ENCODE measurements at places on chromosomes 6 and 20.

DNA sequence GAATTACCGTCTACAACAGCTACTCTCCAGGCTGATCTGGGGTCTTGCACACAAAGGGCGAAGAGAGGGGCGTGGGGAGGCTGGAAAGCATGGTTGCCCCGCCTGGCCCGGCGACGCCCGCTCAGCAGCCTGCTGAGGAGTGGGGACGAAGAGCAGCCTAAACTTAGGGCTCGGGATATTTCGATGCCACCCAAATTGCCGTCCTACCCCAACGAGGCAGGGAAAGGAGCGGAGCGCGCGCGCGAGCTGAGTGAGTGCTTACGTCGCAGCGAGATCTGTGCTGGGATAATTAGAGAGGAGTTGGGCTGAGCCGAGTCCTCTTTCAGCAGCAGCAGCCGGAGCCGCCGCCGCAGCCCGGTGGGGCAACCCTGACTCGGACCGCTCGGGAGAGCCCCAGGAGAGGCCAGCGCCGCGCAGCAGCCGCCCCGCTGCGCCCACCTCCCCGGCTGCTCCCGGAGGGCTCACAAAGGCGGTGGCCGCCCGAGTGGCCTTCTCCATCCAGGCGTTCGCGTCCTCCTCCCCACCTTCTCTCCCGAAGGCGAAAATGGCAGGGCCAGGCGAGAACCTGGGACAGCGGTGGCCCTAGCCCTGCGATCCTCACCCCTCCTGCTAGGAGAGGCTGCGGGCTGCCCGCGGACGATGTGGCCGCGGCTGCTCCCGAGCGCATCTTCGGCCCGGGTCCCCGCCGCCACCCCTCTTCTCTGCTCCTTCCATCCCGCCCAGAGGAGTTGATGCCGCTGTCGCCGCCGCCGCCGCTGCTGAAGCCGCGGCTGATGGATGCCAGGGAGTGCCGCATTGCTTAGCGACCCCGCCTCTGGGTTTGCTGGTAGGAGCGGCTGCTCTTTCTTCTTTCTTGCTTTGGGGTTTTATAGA is at the start of gene CLVS2:
CLVS2 (plus strand) TSS at position 315 of the 873 bp plus-strand sequence. CDS start 1,543 bp downstream, outside the sequence.
- peak; percentile 29 for DNase-seq

DNA sequence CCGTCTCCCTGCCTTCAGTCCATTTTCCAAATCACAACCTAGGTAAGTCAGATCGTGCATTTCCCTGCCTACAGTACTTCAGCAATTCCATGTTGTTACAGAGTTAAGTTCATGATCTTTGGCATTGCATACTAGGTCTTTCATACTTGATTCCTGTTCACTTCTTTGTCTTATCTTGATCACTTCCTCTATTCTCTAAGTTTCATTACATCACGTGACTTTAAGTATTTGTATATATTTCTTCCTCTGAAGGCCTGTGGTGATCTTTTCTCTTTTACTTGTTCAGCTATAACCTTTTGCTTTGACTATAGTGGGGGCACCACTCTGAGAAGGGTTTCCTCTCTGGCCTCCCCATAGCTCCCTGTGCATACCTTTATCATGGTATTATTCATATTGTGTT is 100.2 kb downstream of the TRMT11 start:
- no peak for DNase-seq

DNA sequence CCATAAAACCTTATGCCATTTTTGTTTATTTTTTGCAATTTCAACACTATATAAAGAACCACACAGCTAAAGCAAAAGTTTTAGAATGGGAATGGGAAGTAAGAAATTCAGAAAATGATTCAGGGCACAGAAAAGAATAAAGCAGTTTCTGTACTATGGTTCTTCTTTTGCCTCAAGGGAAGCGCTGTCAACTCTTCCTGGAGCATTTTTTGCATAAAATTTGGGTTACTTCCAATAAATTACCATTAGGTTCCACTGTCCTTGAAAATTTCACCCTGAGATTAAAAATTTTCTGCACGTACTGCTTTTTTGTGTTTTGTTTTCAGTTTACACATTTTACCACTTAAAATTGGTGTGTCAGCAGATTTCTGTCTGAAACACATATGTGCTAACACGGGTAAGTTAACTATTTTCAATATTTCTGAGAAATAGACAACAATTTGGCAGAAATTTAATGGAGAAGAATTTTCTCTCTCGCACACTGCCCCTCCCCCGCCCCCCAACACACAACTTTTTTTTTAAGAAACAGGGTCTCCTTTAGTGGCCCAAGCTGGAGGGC is 79.6 kb downstream of the ADAT2 start:
- DNase-seq = no peak

- DNase-seq = no peak
Observed at GRCh38 chr20:49476016-49476355, 6.5 kb downstream of the KCNB1 start.

GRCh38 chr6:47238456-47238995 is 71.2 kb downstream of the TNFRSF21 start:
- DNase-seq = no peak

- no peak for DNase-seq
Observed at GRCh38 chr6:34384321-34385153, 7.9 kb downstream of the NUDT3 start.

GRCh38 chr6:107418118-107418517 is 41.2 kb downstream of the PDSS2 start:
- DNase-seq = peak; percentile 7

DNA sequence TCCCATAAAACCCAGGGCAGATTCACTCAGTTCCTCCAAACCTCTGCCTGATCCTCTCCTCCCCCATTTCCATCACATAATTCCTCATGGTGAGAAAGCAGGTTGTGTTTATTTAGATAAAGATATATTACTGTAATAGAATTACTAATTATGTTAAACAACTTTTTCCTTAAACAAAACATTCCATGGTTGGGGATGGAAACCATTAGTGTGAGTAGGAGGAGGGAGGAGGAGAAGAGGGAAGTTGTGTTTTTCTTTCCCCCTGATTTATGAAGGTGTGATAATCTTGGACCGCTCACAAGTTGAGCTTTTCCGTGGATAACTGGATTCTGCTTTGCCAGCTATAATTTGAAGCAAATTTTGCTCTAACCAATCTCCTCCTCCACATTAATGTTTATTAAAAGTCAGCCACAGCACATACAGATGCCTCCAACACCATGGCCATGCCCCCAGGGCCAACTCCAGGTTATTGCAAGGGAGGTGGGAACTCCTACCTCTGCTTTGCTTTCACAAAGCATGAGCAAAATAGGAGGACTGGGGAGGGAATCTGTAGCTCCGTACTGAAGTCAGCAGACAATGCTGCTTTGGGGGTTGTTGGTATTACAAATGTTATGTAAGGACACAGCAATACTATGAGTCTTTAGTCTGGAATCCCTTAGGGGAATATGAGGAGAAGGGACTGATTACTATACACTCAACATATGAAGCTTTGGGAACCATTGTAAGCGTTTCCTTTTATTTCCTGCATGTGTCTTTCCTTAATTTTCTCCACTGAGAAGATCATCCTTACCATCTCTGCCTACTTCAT is 542.0 kb downstream of the DHX35 start:
- DNase-seq = no peak

GRCh38 chr20:957544-957943 is 41.4 kb upstream of the ANGPT4 start:
- DNase-seq = no peak

- DNase-seq = no peak
Observed at GRCh38 chr6:158467923-158468322, 92.0 kb upstream of the TMEM181 start.

GRCh38 chr6:153018355-153018754 is 15.8 kb upstream of the MTRF1L start:
- DNase-seq = no peak

GRCh38 chr6:133555685-133556084 is 314.5 kb downstream of the EYA4 start:
- no peak for DNase-seq

DNA sequence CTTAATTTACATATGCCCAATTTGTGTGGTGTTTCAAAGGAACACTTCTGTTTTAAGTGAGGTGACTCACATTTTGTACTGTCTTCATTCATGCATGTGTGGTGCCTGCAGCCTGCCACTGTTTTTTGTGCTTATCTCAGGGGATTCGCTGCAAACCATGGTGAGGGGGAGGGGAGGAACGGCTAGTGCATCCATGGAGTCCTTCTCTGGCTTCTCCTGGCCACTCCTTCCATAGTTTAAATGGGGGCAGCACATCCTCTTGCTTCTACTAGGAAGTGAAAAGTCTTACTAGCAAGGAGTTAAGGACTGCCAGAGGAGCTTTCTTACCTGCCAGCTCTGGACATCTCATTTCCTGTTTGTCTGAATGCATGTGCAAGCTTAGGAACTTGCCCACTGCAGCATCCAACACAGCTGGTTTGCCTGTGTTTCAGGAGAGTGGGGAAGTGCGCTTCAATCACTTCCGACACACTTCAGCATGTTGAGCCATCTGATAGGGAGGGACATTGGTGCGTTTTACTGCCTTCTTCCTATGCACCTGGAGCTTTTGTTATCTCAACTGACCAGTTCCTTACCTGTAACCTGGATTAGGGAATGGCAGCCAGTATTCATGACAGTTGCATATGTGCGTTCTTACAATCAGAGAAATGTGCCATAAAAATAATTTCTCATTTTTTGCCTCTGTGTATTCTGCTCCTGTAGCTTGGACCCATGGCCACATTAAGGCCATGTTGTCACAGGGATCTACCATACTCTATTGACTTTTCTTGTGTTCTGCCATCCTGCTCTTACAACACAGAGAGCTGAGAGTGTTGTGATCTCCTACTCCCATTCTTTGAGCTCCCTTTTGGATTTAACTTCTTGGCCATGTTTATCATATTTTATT is 211.3 kb downstream of the ARID1B start:
- no peak for DNase-seq

- DNase-seq = peak; percentile 8
Observed at GRCh38 chr6:118588626-118589025, 40.5 kb downstream of the PLN start.

DNA sequence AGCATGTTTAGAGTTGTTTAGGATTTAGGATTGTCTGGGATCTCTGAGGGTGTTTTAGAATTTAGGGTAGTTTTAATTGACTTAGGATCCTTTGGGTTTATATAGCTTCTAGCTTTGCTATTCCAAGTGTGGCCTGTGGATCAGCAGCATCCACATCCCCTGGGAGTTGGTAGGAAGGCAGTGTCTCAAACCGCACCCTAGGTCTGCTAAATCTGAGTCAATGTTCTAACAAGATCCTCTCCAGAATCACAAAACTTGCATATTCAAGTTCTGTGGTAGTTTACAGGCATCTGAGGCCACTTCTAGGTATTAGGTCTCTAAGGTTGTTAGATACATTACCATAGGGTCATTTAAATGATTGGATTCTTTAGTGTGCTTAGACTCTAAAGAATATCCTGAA is 48.3 kb downstream of the PRND start:
- no peak for DNase-seq

- DNase-seq = peak; percentile 61
Observed at GRCh38 chr6:53476964-53477363, 67.9 kb downstream of the GCLC start.

GRCh38 chr6:56954403-56955170 is at the start of gene BEND6:
Gene BEND6, plus strand, starts transcription at chr6:56955107. Its CDS starts 26,704 bp downstream, at chr6:56981811.
- peak; percentile 87 for DNase-seq

DNA sequence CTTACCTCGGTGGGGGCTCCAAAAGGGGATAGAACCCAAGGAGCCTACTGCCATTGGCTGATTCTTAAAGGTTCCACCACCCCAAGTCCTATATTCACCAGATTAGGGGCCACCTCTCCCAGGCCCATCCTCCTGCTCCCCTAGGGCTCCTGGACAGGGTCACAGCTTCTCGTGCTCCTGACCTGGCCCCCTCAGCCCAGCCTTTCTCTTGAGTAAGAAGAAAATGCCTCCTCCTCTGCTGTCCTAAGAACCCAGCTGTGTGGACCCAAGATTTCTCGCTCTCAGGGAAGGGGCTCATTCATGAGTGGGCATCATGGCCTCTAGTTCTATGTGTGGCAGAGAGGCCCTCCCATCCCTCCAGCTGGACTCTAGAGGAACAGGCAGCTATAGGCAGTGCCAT is 16.6 kb downstream of the HLA-DPB1 start:
- DNase-seq = no peak

GRCh38 chr6:56515081-56515905 is 127.4 kb downstream of the DST start:
- no peak for DNase-seq

DNA sequence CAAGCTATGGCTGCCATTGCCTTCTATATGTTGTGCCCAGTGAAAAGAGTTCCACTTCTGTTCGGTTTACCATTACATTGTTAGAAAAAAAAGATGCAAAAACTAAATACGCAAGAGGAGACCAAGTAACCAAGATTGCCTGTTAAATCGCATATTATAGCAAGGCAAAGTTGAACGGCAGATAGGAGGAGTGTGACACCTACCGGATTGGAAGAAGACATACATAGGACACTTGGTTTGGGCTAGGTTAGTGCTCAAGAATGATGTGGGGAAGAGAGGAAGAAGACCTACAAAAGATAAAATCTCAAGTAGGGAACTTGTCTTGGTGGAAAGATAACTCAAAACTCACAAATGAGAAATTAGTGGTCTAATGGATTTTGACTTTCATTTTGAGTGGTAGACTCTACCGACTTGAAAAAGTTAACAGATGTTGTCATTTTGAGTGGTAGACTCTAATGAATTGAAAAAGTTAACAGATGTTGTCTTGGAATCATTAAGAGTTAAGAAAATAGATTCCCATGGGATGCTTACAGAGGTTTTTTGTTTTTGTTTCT is 95.5 kb downstream of the F13A1 start:
- DNase-seq = no peak

GRCh38 chr6:116314218-116314617 is 34.5 kb upstream of the TSPYL1 start:
- DNase-seq = no peak

- DNase-seq = no peak
Observed at GRCh38 chr6:122068291-122068769, 331.1 kb upstream of the HSF2 start.

GRCh38 chr6:37640786-37641395 is 56.8 kb downstream of the MDGA1 start:
- no peak for DNase-seq

DNA sequence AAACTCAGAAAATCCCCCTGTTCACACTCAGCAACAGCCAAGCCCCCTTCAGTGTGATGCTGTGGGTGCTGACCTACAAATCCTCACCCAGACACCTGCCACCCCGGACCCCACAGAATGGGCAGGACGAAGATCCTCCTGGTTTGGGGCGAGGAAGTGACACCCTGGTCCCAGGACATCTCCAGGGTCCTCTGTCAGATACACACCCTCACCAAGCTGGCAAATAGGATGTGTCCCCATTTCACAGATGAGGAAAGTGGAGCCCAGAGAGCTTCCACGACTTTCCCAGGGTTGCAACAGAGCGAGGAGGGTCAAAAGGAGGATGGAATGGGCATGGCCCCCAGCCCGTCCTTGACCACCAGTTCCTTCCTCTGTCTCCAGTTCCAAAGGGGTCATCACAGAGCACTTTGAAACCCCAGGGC is 92.0 kb upstream of the AFDN start:
- DNase-seq = no peak

DNA sequence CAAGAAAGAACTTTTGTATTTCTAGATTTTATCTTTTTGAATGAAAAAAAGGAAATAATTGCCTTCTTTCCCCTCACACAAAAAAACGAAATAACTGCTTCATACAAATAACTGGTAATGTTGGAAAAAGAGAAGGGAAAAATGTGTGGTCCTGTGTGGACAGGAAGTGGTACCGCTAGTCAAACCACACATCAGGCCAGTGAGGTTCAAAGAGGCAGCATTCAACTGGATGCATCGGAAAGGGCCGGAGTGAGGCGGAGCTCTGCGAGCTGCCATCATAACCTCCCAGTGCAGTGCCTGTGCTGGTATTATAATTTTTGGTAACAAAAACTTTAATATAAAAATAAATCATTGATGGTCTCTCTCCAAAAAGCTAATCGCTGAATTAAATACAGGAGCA is 111.2 kb downstream of the IRF4 start:
- no peak for DNase-seq
